Tongue (tissue), 3 donors: ENCODE measurements at places on chromosomes 6 and 20. TPM values are rescaled to one million over a fixed set of nuclear protein-coding genes. Genes with fewer than 3 reads are reported as not detected.
A peak's percentile ranks its signal among the peaks of the same experiment; 100 is the strongest.

Gene BEND6
- 4.9 TPM for total RNA-seq

- peak; percentile 62 for DNase-seq
Observed at GRCh38 chr6:118565311-118565960, 17.3 kb downstream of the PLN start.

GRCh38 chr6:147522597-147522996, 14.1 kb downstream of the SAMD5 start:
- no peak for DNase-seq

Gene MAP7
- 6.1 TPM for total RNA-seq

DNA sequence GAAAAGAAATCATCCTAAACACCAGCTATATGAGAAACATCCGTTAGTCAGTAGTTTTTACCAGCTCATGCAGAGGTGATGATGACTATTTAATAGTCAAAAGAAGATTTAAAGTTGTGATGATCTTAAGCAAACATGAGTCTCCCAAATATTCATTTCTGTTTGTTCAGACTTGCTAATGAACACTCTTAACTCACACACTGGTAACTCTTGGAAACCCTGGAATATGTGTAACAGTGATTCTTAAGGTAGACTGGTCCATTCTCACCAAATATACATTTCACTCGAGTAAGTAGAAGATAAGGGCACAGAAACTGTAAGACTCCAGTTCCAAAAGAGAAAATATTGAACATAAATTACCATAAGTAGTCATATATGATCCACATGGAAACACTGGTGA, 29.1 kb downstream of the RSPO3 start:
- DNase-seq = no peak

Gene RGS19
- 7.7 TPM for total RNA-seq

- DNase-seq = no peak
Observed at GRCh38 chr6:158847012-158847529, 27.9 kb upstream of the EZR start.
